Inflammatory macrophage treated with lipopolysaccharide for 4 hours (primary cell): ENCODE measurements at places on chromosomes 6 and 20.

GRCh38 chr6:46651816-46652215 lies 802 bp downstream of the CYP39A1 start:
- no peak for DNase-seq

GRCh38 chr20:45037050-45037449 lies 63.9 kb downstream of the KCNS1 start:
- DNase-seq, result no peak

GRCh38 chr6:109687271-109687761 lies 3.7 kb downstream of the AK9 start:
- DNase-seq, result peak; percentile 94

GRCh38 chr6:168815229-168815628 lies 374.2 kb downstream of the SMOC2 start:
- DNase-seq, result no peak

- DNase-seq, result no peak
Observed at GRCh38 chr6:91029211-91029610, 442.3 kb upstream of the MAP3K7 start.

- no peak for DNase-seq
Observed at GRCh38 chr6:146347090-146347489, 196.5 kb upstream of the RAB32 start.

DNA sequence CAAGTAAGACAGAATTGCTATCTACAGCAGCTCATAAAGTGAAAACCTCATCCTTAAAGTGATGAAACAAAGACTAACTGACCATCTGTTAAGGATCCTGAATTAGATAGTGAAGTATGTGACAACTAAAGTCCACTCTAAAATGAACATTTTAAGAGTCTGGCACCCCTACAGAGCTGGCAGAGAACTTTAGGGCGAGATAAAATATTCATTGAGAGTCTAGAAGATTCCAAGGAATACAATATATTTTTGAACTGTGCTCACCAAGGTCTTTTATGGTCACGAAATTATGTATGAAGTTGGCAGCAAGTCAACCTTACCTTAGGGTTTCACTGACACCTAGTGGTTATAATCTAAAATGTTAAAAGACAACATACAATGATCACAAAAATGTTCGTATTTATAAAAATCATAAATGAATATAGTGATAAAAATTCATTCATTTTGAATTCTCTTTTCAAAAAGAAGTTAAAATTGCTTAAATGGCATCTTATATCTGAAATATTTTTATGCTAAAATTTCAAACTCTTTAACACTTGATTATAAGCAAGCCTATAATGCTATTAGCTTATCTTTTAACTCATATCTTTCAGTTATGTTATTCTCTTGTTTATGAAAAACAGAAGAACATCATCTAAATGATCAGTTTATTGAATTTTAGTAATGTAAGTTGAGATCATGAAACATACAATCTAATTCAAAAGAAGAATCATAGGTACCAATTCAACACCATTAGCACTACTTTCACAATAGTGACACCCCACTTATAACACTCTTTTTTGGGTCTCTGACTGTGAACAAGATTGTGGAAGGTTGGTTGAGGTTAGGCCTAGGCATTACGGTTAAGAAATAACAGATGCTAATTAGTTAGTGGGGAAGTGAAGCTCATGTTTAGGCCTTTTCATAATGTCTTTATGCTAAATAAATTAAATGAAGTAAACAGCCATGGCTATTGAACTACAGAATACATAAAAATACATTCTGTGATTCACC lies 27.5 kb downstream of the RSPH3 start:
- peak; percentile 57 for DNase-seq

- no peak for DNase-seq
Observed at GRCh38 chr6:33390767-33391277, 801 bp upstream of the KIFC1 start.

DNA sequence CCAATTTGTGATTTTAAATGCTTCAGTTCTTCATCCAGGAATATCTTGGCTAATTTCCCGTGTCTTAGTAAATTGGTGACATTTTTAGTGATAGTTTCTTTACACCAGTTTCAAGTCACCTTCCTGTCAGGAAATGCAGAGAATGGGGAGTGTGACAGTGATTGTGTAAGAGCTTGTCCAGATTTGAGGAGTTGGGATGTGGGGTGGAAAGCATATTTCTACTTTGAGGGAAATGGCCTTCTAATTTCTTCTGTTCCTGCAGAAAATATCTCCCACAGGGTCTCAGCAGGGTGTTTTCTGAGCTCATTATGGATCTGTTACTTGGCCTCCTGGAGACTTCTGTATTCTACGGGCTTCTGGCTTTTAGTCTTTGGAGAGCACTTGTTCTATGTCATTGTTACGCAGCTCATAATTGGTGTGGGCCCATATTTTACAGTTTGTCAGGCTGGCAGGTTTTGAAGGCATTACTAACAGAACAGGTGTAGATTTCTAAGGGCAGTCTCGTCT lies 65.6 kb downstream of the TMEM200A start:
- no peak for DNase-seq

GRCh38 chr20:50932016-50932485 lies 814 bp upstream of the ADNP start:
- no peak for DNase-seq
